ENCODE measurements at places on chromosomes 16 and 17. TPM values are rescaled to one million over a fixed set of nuclear protein-coding genes. Genes with fewer than 3 reads are reported as not detected.

Gene RRAD
- 0.52 TPM for total RNA-seq

Gene KCTD19
- total RNA-seq = 1.1 TPM

Gene CA10
- 0.32 TPM for total RNA-seq

Gene MGAT5B
- 11.5 TPM for total RNA-seq

Gene CTF1
- total RNA-seq = 1.6 TPM

Gene FOXJ1
- 6.2 TPM for total RNA-seq

Gene CCL16
- not detected for total RNA-seq

Gene TPSG1
- total RNA-seq = not detected

Gene LDAF1
- total RNA-seq = 34.6 TPM

Gene OR4D1
- total RNA-seq = 0.17 TPM

Gene IL34
- total RNA-seq = 8.8 TPM

Gene KCNJ2
- total RNA-seq = 1.1 TPM

Gene EFCAB13
- 3.5 TPM for total RNA-seq

- no peak for DNase-seq
These were observed 24.5 kb downstream of the GAS7 start for GRCh38 chr17:10173913-10174312.

- no peak for DNase-seq
These were observed 15.5 kb upstream of the CD300A start for GRCh38 chr17:74450925-74451403.

DNA sequence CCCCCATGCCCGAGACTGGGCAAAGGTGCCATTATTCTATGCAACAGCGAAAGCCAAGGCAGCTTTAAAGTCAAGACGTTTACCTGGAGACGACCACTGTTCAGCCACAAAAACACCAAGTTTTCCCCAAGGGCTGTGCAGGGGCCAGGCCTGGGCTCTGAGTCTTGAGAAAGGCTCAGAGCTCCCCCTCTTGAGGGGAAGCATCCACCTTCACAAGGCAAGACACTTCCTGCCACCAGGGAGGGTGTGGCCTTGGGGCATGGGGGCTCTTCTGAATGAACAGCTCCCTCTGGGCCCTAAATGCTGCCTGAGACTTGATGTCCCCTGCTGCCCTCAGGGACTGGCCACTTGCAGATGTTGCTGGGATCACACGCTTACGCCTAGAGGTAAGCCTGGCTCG, 26.5 kb downstream of the PDIA2 start:
- no peak for DNase-seq

- DNase-seq = no peak
These were observed 827.6 kb upstream of the KIF2B start for GRCh38 chr17:52995147-52995546.

- DNase-seq = no peak
These were observed 8.2 kb downstream of the POLR2C start for GRCh38 chr16:57470711-57471110.

DNA sequence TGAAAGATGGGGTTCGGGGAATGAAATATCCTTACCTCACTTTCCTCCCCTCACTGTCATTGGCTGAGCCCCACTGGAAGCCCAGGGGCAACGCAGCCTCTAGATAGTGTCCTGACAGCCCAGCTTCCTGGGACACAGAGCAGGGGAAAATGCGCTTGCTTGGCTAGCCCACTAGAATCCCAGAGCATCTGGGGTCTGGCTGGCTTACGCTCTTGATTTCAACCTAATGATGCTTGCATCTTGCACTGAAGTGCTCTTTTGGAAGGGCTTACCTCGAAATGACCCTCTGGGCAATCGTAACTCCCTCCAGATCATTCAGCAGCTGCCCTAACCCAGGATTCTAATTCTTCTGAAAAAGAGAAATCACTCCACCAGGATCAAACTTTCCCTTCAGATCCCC, 147.6 kb downstream of the SOX9 start:
- no peak for DNase-seq

- no peak for DNase-seq
These were observed 28.9 kb upstream of the ULK2 start for GRCh38 chr17:19896679-19897078.

GRCh38 chr17:3961564-3962047, 2.6 kb downstream of the ATP2A3 start:
- no peak for DNase-seq

GRCh38 chr16:73052576-73052975, 4.6 kb upstream of the ZFHX3 start:
- no peak for DNase-seq

GRCh38 chr16:78566397-78567073, 467.1 kb downstream of the WWOX start:
- no peak for DNase-seq

- DNase-seq = peak; percentile 80
These were observed at the start of gene OR1F1 for GRCh38 chr16:3187798-3188674. Gene OR1F1, plus strand, starts transcription at chr16:3188204.

GRCh38 chr17:66542129-66542966, 239.9 kb downstream of the PRKCA start:
- DNase-seq = no peak

- DNase-seq = no peak
These were observed 38.5 kb downstream of the RBFOX3 start for GRCh38 chr17:79572136-79572925.

DNA sequence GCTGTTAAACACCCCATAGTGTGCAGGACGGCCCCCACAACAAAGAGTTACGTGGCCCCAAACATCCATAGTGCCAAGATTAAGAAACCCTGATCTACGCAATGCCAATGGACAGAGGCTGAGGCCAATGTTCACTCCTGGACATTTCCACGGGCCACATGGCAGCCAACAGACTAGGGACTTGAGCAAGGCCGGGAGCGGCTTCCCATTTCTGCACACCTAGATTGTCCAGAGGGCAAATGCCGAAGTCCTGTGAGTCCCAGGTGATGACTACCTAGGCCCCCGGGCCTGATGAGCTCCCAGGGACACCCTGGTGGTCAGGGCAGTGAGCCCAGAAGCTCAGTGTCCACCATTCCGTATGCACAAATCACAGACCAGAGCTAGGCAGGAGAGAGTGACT, 95.5 kb downstream of the AMFR start:
- no peak for DNase-seq

- DNase-seq = no peak
These were observed 1.7 kb upstream of the PIGS start for GRCh38 chr17:28573040-28573380.

All from WTC11 (cell line).